ENCODE measurements at places on chromosomes 3 and 15. TPM values are rescaled to one million over a fixed set of nuclear protein-coding genes. Genes with fewer than 3 reads are reported as not detected.
A peak's percentile ranks its signal among the peaks of the same experiment; 100 is the strongest.

DOCK3 gene
- total RNA-seq, result 0.08 TPM

SIDT1 gene
- 2.2 TPM for total RNA-seq

DNA sequence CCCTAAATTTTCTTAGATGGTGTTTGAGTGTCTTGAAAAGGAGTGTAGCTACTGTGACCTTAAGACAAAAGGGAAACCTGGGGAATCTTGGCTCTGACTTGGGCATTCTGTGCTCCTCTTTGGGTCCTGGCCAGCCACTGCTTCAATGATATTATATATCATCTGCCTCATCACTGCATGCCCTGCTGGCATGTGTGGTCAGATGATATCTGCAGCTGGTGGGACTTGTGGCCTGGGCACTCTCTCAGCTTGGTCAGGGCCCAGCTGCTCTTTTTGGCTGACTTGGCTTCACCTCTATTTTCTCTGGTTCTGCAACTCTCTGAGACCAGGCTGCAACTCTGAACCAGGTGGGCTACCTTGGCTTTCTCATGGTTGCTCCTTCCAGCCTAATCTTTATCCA, 446.1 kb upstream of the RARB start:
- no peak for DNase-seq
- H3K4me3 ChIP-seq, result no peak overlapping the region
- H3K4me1 ChIP-seq, result no peaks in the 10 kb centered on the region

- no peak overlapping the region for H3K4me3 ChIP-seq
- H3K36me3 ChIP-seq, result no peaks in the 10 kb centered on the region
- no peak overlapping the region for H3K27ac ChIP-seq
- H3K27me3 ChIP-seq, result no peaks in the 10 kb centered on the region
- peaks cover 22% of the 10 kb centered on the region for H3K4me1 ChIP-seq
These were observed 231.6 kb downstream of the CACNA2D3 start for GRCh38 chr3:54353946-54354345.

DNA sequence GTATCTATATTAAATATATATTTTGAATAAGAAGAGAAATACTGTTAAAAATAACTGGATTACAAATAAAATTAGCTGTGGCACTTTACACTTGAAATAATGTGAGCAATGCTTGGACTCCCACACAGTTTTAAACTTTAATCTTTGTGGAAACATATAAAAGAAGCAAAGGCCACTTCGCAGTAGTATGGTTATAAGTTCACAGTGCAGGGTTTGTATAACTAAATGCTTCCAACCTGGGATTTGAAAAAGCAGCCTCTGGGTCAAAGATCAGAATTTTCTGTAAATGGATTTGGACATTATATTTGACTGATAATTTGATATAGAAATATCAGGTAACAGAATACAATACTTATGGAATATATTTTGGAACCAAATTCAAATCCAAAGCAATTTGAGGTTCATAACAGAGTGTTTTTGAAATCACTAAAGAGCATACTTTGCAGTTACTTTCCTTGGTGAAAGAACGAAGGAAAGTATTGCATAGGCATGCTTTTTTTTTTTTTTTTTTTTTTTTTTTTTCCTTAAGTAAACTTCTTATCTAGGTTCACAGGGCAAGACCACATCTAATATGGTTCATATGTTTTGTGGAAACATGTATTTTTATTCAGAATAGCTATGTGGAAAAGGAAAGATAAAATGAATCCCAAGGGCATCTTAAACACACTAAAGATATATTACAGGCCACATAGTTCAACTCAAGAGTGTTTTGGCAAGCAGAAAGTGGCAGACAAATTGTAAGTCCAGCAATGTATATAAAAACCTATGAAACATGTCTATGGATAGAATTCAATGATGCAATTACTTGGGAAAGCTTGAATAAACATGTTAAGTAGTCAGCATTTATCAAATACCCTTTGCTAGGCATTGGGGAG, 47.1 kb upstream of the SGO1 start:
- no peak for DNase-seq
- H3K27me3 ChIP-seq, result no peaks in the 10 kb centered on the region
- peak overlapping the region; percentile 37 for H3K27ac ChIP-seq
- peaks cover 40% of the 10 kb centered on the region for H3K4me1 ChIP-seq

- H3K27me3 ChIP-seq, result no peaks in the 10 kb centered on the region
- no peaks in the 10 kb centered on the region for H3K36me3 ChIP-seq
- no peak overlapping the region for H3K27ac ChIP-seq
These were observed 44.3 kb downstream of the CD200R1L start for GRCh38 chr3:112802338-112802737.

Data from liver (tissue), 10 donors.